NCI-H1930 (cell line): ENCODE measurements at places on chromosomes 3 and 15.

GRCh38 chr15:40307421-40308211 is at the start of gene PLCB2:
PLCB2 (minus strand) TSS chr15:40307935; CDS start chr15:40307672, 263 bp downstream.
- DNase-seq = no peak

- DNase-seq = no peak
These were observed 54.2 kb downstream of the SLC25A36 start for GRCh38 chr3:140995881-140996280.

DNA sequence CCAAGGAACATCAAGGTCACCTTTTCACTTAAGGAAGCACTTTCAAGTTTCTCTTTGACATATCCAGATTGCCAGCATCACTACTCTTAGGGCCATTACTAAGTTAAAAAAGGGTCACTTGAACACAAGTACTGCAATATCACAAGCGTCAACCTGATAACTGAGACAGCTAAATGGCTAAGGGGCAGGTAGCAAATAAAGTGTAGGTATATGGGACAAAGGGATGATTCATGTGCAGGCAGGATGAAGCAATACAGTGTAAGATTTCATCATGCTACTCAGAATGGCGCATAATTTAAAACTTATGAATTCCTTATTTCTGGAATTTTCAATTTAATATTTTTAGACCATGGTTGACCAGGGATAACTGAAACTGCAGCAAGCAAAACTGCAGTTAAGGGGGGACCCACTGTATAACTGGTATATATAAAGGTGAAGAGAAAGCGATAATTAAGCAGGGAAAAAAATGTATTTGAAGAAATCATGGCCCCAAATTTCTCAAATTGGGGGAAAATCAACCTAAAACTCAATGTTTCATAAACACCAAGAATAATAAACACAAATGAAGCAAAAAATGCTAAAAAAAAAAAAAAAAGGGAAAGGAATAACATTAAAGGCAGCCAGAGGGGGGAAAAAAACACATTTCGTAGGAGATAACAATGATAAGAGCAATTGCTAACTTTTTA is 13.1 kb downstream of the CCR1 start:
- no peak for DNase-seq

- DNase-seq = no peak
These were observed 1561.6 kb downstream of the OTOL1 start for GRCh38 chr3:163058031-163058854.

GRCh38 chr3:42520336-42520735 is 17.9 kb downstream of the VIPR1 start:
- no peak for DNase-seq

DNA sequence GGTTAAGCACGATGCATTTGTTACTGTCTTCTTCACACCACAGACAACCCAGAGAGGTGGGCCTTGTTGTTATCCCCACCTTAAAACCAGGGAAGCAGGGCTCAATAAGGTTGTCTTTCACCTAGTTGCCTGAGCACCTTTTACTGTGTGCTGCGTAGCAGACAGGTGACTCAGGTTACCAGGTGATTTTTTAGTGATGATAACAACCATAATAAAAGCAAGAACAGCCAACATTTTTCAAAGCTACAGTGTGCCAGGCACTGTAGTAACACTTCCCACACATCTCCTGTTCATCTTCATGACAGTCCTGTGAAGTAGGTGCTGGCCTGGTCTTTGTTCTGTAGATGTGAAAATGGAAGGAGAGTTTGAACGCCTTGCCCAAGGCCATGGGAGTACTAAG is 132.2 kb downstream of the SLC25A26 start:
- no peak for DNase-seq

DNA sequence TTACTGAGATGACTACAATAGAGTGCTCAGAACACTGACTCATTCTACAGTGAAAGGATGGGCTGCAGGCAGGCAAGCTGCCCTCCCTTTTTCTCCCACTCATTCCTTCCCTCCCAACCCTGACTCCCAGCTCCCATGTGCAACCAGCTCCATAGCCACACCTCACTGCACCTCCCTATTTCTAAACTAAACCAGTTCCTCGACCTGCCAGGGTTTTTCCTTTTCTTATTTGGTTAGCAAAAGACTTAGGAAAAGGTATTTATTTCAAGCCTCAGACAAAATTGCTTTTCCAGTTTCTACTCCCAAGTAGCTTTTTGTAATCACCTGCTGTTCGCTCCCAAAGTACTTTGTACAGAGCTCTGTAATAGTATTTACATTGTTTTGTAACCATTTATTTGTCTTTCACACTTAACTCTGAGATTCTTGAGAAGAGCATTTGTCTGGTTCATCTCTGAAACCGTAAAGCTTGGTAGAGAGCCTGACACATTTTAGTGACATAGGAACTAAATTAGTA is 2.2 kb downstream of the AADAC start:
- no peak for DNase-seq

GRCh38 chr3:37943631-37944314 is 46.8 kb upstream of the VILL start:
- no peak for DNase-seq

GRCh38 chr15:71186267-71186666 is 71.0 kb downstream of the THSD4 start:
- no peak for DNase-seq

- DNase-seq = no peak
These were observed 6.2 kb downstream of the MYO1E start for GRCh38 chr15:59366333-59367021.

GRCh38 chr3:26624209-26624765 is 1.7 kb downstream of the LRRC3B start:
- DNase-seq = no peak

- DNase-seq = no peak
These were observed 337.4 kb upstream of the TPRG1 start for GRCh38 chr3:188834349-188834748.
